ENCODE measurements at places on chromosomes 7 and 10. TPM values are rescaled to one million over a fixed set of nuclear protein-coding genes. Genes with fewer than 3 reads are reported as not detected.

TMEM176B gene
- total RNA-seq, result 31.4 TPM

CHCHD1 gene
- 42.0 TPM for total RNA-seq

- DNase-seq, result peak; percentile 34
- no peak overlapping the region for H3K27ac ChIP-seq
- H3K36me3 ChIP-seq, result peaks cover 3% of the 10 kb centered on the region
- no peaks in the 10 kb centered on the region for H3K4me1 ChIP-seq
Observed at GRCh38 chr10:133401981-133402725, 8.2 kb downstream of the MTG1 start.

- DNase-seq, result no peak
- no peak overlapping the region for H3K4me3 ChIP-seq
- no peaks in the 10 kb centered on the region for H3K27me3 ChIP-seq
- peaks cover 20% of the 10 kb centered on the region for H3K4me1 ChIP-seq
Observed at GRCh38 chr10:24966962-24967481, 14.6 kb upstream of the PRTFDC1 start.

MAD1L1 gene
- 58.6 TPM for total RNA-seq

DNA sequence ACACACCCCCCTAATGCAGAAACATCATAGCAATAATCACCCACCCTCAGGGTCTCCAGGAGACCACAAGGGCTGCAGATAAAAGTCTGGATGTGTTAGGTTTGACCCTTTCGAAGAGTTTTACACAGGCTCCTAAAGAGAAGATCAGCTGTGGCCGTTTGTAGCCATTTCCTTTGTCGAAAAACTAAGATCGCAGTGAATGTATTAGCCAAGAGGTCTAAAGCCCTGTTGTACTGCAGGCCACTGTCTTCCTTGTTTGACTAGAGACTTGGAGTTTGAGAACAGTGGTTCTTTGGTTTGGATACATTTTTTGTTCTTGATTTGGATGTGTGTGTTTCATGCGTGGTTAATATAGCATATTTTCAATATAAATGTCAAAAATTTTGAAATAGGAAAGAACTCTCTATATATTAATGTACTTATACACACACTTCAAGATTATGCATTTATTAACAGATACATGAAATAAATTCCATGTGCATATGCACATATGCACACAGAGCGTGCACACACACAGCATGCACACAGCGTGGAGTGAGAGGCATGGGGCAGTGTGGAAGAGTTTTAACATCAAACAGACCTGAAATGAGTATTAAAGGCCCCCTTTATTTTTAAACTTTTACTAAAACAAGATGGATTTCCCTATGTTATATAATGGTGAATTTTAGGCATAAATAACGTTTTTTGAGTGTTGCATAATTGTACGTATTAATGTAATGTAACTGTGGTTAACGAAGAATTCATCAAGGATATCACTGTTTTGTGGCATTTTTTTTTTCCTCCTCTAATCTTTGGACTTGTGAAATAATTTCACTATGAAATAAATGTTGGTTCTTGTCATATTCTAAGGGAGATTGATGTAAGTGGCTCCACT, 2.2 kb downstream of the IKZF1 start:
- H3K4me1 ChIP-seq, result no peaks in the 10 kb centered on the region
- H3K36me3 ChIP-seq, result no peaks in the 10 kb centered on the region
- no peak for DNase-seq
- no peak overlapping the region for H3K4me3 ChIP-seq
- no peaks in the 10 kb centered on the region for H3K27me3 ChIP-seq

GRCh38 chr10:32953277-32953927, 4.6 kb downstream of the ITGB1 start:
- no peak for DNase-seq
- no peaks in the 10 kb centered on the region for H3K36me3 ChIP-seq
- no peaks in the 10 kb centered on the region for H3K27me3 ChIP-seq
- H3K27ac ChIP-seq, result peak overlapping the region; percentile 14
- peaks cover 61% of the 10 kb centered on the region for H3K4me1 ChIP-seq

KLLN gene
- total RNA-seq, result 1.0 TPM

DLX5 gene
- total RNA-seq, result 0.30 TPM

TRIL gene
- 0.45 TPM for total RNA-seq

- no peaks in the 10 kb centered on the region for H3K27me3 ChIP-seq
- no peaks in the 10 kb centered on the region for H3K36me3 ChIP-seq
- H3K27ac ChIP-seq, result no peak overlapping the region
- H3K4me3 ChIP-seq, result peak overlapping the region; percentile 24
Observed at GRCh38 chr10:128210215-128211063, 84.2 kb upstream of the MKI67 start.

GRCh38 chr7:76292213-76292573, 10.3 kb upstream of the HSPB1 start:
- H3K4me1 ChIP-seq, result peaks cover 37% of the 10 kb centered on the region
- no peak for DNase-seq
- H3K4me3 ChIP-seq, result peak overlapping the region; percentile 18
- no peaks in the 10 kb centered on the region for H3K27me3 ChIP-seq

- DNase-seq, result no peak
- peak overlapping the region; percentile 97 for H3K4me3 ChIP-seq
- H3K36me3 ChIP-seq, result no peaks in the 10 kb centered on the region
- H3K27me3 ChIP-seq, result no peaks in the 10 kb centered on the region
- peak overlapping the region; percentile 87 for H3K27ac ChIP-seq
- H3K4me1 ChIP-seq, result peaks cover 13% of the 10 kb centered on the region
Observed at GRCh38 chr7:43868681-43869005, 674 bp downstream of the MRPS24 start.

DNA sequence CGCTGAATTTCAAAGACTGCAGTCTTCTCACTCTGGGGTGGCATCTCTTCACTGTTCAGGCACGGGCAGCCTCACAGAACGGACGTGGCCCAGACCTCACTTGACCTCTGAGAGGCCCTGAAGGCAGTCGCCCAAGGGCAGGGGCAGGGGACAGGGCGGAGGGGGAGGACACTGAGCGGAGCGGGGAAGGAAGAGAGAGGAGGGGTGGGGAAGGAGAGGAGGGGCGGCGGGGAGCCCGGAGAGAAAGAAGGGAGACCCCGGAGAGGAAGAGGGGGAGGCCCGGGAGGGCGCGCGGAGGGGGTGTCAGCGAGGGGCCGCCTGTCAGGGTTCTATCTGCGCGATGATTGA, 58.7 kb upstream of the COMTD1 start:
- no peaks in the 10 kb centered on the region for H3K27me3 ChIP-seq
- DNase-seq, result peak; percentile 48
- H3K36me3 ChIP-seq, result no peaks in the 10 kb centered on the region
- H3K27ac ChIP-seq, result no peak overlapping the region
- peaks cover 6% of the 10 kb centered on the region for H3K4me1 ChIP-seq

Data from Caco-2 (cell line).